ENCODE measurements at places on chromosomes 3 and 15.

GRCh38 chr3:141930801-141931200, 54.4 kb downstream of the ATP1B3 start:
- DNase-seq = peak; percentile 49

DNA sequence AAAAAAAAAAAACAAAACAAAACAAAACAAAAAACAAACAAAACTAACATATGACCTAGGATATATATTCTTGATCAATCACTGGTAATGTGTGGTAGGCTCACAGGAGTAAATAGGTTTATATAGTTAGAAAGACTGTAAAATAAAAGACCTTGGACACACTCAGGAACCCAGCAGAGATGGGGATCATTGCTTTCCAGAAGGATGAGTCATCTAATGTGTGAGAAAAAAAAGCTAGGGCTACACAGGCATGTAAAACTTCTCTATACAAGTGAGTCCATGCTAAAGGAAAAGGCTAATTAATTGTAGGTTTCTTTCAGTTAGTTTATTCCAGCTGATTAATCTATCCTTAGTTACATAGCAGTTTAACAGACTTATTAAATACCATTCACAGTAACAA, 710.3 kb upstream of the ARPP21 start:
- DNase-seq = no peak

- DNase-seq = no peak
These were observed 23.3 kb downstream of the STAG1 start for GRCh38 chr3:136728918-136729317.

GRCh38 chr3:178456621-178457285, 79.5 kb upstream of the KCNMB2 start:
- no peak for DNase-seq

GRCh38 chr15:72058585-72058984, 59.4 kb downstream of the MYO9A start:
- DNase-seq = no peak

DNA sequence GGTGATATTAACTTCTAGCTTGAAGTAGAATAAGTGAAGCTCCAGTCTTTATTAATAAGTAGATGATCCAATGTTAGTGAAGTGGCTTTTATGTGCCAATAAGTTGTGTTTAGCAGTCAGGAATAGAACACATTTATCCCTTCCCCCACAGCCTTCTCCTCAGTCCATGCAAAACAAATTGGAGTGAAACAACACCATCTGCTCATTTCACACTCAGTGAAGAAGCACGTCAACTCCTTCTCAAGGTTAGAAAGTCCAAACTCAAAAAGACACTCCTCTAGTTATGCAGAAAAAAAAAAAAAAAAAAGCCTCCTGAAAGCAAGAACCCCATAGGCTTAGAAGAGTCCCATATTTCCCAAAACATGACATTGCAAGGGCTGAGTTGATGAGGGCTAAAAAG, 18.0 kb upstream of the NEO1 start:
- DNase-seq = no peak

DNA sequence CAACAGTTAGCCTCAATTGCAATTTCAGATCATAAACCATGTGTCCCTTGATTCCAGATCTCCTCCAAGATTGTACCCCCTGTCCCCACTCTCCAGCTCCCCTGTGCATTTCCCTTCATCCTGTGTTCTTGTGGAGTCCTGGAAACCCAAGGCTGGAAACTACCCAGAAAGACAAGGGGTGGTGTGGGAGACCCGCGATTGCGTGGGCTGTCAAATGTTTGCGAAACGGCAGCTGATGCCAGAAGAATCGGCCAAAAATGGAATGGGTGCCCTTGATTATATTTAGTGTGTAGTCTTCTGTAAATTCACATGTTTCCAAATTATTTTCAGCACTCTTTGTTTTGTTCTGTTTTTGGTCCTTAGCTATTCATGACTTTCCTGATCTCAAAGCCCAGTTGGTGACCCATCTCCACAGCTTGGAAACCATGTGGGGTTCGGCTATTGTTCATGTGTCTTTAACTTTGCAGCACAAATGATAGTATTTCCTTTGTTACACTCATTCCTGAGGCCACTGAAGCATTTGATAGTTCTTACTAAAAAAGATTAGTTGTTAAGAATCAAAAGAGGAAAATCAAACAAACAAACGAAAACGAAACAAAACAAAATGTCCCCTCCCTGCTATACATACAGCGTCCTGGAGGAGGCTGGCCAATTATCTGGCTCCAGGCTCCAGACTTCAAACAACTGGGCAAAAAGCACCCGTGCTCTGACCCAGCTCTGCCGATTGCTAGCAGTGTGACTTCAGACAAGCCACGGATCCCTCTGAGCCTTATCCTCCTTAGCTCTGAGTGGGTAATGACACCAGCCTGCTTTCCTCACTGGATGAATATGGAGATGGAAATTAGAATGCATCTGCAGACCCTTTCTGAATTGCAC, 120.9 kb downstream of the CACNA2D3 start:
- no peak for DNase-seq

GRCh38 chr3:43906849-43907507, 216.2 kb downstream of the ABHD5 start:
- no peak for DNase-seq

DNA sequence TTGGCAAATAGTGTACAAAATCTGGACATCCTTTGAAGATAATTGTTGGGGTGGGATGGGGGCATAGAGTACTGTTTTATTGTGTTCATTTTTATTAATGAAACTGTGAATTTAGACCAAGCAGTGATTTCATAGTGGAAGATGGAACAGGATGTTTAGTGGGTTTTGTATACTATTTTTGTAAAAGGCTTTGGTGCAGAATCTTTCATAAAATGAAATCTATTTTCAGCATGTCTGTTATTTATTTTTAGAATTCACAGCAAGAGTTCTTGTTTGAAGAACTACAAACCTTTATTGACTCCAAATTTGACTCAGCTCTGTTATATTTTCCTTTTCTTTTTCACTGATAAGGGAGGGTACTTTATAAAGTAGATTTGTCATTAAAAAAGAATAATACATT, 145.4 kb downstream of the AKAP13 start:
- DNase-seq = no peak

DNA sequence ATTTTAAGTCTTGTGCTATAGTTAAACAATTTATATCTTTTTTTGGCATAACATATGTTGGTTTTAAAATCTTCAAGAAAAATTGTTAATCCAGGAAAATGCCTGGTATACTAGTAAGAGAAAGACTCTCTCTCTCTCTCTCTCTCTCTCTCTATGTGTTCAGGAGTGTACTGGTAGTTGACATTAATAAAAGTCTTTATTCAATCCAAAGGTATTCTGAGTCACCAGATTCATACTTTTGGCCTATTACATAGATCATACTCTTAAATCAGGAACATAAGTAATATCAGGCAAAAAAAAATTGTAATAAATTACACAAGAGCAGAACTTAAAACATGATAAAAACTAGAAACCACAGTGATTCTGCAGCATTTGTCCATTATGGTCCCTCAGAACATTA, 70.2 kb downstream of the TFG start:
- DNase-seq = no peak

All from posterior vena cava (tissue), 2 donors.